ENCODE measurements at places on chromosomes 1 and 21.
A peak's percentile ranks its signal among the peaks of the same experiment; 100 is the strongest.

DNA sequence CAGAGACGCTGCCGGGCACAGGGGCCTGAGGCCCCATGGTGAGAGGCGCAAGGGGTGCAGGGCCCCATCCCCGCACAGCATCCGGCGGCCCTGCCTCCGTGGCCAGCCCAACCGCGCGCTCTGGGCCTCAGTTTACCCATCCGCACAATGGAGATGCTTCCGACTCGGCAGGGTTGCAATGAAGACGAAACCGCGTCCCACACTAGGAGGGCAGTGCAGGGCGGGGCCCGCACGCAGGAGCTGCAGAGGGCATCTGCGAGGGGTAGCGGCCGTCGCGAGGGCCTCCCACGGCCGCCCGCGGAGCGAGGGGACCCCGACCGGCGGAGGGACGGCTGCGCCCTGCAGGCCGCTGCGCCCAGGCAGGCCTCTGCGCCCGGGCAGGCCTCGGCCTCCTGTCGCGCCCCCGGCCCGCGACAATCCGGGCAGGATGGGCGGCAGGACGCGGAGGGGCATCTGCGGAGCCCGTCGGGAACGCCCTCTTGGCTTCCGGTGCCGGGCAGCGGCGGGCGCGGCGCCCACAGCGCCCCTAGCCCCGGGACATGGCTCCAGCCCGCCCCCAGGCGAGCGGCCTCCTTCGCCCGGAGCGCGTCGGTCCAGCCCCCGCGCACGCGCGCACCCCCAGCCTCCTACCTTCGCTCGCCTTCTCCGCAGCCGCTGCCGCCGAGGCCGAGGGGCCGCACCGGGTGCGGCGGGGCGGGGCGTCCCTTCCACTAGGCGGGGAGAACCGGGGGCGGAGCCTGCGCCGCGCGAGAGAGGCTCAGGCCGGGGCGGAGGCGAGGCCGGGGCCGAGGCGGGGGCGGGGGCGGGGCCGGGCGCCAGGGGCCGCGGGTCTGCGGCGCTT, 15.3 kb downstream of the RNU1-1 start:
- peak; percentile 93 for DNase-seq

GRCh38 chr1:200776949-200777348, 38.3 kb downstream of the CAMSAP2 start:
- DNase-seq, result no peak

GRCh38 chr1:66226985-66227384, 307.0 kb upstream of the SGIP1 start:
- no peak for DNase-seq

- DNase-seq, result no peak
Observed at GRCh38 chr1:196366817-196367495, 241.3 kb downstream of the KCNT2 start.

- DNase-seq, result no peak
Observed at GRCh38 chr1:220527908-220528678, at the start of gene MARK1. TSS of gene MARK1 (plus strand) at chr1:220528136. CDS start at chr1:220528823, 687 bp downstream.

All from CD4-positive, alpha-beta T cell treated with Interleukin-6 for 4 hours (primary cell).